ENCODE measurements at places on chromosomes 13 and 19. TPM values are rescaled to one million over a fixed set of nuclear protein-coding genes. Genes with fewer than 3 reads are reported as not detected.

DNA sequence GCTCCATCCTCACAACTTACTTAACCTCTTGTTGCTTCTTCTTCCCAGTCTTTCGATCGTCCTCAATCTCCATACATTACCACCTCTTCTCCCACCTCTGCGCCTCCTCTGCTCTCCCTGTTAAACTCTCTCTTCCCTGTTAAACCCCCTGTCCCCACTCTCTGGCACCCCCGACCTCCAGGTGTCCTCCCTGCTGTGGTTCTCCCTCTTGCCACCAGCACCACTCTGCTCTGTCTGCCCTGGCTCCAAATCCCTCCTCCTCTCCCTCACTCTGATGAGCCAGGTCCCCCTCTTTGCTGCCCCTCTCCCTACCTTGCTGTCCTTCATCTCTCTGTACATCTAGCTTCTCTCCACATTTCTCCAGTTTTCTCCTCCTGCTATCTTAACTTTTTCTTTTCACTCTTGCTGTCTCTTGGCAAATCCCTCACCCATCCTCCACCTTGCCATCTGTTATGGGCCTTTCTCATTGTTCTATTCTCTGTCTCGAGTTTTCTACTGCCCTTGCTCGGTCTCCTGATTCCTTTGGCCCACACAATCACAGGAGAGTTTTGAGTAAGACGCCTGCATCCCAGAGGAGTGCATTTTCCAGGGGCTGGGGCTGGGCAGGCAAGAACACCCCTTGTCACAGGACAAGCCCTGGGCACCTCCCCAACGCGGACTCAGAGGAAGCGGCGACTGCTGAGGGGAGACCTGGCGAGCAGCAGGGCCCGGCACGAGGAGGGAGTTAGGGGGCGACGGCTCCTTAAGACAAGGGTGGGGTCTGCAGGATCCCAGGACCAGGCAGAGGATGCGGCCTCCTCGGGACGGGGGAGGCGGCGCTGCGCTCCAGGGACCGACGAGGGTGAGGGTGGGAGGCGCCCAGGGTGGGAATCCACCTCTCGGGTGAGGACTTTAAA lies 21.4 kb upstream of the ERVV-1 start:
- DNase-seq: peak; percentile 18

DNA sequence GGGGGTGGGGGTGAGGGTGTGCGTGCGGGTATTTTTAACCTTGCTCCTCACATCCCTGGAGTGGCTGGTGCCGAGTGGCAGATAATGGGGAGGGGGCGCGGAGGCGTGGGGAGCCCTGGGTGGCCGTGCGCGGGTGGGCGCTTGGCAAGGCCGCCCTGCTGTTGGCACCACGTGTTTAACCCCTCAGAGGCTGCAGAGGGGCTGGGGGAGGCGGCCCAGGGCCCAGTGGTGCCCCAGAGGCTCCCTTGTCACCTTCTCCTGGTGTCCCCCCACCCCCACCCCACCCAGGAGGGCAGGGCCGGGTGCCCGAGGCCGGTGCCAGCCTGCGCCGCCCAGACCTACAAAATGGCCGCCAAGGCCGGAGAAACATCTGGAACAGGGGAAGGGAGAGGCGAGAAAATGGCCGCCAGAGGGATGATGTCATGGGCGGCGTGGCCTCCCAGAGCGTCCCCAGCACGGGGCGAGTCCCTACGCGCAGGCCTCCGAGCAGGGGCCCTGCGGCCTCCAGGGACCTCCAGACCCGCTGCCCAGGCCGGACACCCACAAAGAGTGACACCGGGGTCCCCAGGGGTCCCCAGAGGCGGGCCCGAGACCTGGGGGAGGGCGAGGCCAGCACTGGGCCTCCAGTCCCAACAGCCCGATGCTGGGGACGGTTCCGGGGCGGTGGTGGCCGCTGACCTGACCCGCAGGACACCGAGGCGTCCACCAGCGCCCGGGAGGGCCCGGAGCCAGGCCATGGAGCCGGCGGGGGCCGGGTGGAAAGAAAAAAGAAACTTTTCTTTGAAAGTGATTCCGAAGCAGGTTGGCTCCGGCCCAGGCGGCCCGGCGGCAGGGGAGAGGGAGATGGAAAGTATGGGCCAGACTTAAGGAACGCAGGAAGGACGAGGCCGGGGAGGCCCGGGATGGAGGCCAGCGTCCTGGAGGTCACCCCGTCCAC lies 38.2 kb downstream of the NFIC start:
- peak; percentile 89 for DNase-seq

DNA sequence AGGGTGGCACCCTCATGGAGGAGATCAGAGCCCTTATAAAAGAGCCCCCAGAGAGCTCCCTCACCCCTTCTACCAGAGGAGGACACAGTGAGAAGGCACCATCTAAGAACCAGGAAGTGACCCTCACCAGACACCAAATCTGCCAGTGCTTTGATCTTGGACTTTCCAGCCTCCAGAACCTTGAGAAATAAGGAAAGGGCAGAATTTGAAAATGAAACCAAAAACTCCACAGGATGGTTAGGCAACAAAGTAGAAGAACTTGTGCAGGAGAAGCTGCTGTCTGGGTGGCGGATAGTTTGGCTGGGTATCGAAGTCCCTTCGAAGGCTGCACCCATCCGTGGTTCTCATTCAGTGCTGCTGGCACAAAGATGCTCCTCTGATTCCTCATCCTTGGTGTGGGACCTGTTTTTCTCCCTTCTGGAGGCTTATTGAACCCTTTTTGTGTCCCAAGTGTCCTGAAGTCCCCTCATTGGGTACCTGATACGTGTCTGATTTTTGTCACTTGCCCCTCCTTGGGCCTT lies 130.8 kb downstream of the KDM4B start:
- no peak for DNase-seq

- no peak for DNase-seq
These were observed 349 bp upstream of the KISS1R start for GRCh38 chr19:916645-917322.

The CRLF1 gene
- 239 TPM for polyA plus RNA-seq

DNA sequence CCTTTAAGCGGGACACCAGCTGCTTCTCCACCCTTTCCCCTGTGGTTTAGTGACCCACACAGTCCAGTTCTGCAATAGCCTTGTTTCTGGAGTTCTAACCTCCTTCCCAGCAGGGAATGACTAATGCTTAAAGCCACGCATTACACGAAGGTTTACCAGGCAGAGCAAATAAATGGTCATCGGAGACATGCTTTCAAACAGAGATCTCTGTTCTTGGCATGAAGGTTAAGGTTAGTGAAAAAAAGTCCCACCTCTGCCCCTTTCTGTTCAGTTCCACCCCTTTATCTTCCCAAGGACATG lies 25.3 kb upstream of the MEDAG start:
- no peak for DNase-seq

The NKPD1 gene
- polyA plus RNA-seq: 0.10 TPM

- DNase-seq: no peak
These were observed 73.9 kb downstream of the WTIP start for GRCh38 chr19:34555447-34555846.

- no peak for DNase-seq
These were observed 6.0 kb downstream of the PVR start for GRCh38 chr19:44649578-44650145.

The ZNF829 gene
- 6.1 TPM for polyA plus RNA-seq

- no peak for DNase-seq
These were observed 44.9 kb upstream of the DCUN1D2 start for GRCh38 chr13:113535381-113535781.

The SLITRK5 gene
- 2.2 TPM for polyA plus RNA-seq

DNA sequence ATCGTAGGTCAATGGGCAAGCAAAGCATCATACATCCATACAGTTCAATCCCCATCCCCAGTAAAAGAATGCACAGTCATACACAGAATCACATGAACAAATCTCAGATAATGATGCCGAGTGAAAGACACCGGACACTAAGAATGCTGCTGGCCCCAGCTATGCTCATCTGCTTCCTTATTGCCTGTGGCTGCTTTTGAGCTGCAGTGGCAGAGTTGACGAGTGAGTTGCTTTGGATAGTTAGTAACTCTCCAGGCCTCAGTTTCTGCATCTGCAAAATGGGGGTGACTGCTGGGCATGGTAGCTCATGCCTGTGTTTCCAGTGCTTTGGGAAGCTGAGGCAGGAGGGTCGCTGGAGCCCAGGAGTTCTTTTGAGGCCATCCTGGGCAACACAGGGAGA lies 12.9 kb upstream of the NFIC start:
- DNase-seq: no peak

The KLF1 gene
- 0.30 TPM for polyA plus RNA-seq

GRCh38 chr19:37334179-37335071 lies 36.5 kb upstream of the ZNF527 start:
- DNase-seq: peak; percentile 93

The OR7A5 gene
- not detected for polyA plus RNA-seq

The EXOSC5 gene
- polyA plus RNA-seq: 14.7 TPM

The ZNF480 gene
- polyA plus RNA-seq: 17.5 TPM

- DNase-seq: no peak
These were observed 18.4 kb upstream of the IL17D start for GRCh38 chr13:20685092-20685491.

- peak; percentile 36 for DNase-seq
These were observed 4.8 kb downstream of the ISYNA1 start for GRCh38 chr19:18433015-18433691.

DNA sequence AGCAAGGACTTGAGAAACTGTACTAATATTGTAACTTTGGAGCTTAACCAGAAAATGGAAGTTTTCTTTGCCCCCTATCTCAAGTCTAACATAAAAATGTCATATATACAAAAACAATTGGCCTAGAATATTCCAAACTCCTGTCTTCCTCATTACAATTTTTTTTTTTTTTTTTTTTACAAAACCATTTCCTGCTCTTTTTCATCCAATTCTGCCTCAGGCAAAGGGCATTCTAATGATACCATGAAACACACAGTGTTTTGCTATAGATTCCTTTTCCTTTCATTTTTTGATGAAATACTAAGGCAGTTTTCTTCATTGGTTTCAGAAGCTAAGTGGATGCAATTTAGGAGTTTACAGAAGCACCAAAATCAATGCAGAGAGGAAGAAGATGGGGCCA lies 119.7 kb downstream of the LHFPL6 start:
- DNase-seq: no peak

DNA sequence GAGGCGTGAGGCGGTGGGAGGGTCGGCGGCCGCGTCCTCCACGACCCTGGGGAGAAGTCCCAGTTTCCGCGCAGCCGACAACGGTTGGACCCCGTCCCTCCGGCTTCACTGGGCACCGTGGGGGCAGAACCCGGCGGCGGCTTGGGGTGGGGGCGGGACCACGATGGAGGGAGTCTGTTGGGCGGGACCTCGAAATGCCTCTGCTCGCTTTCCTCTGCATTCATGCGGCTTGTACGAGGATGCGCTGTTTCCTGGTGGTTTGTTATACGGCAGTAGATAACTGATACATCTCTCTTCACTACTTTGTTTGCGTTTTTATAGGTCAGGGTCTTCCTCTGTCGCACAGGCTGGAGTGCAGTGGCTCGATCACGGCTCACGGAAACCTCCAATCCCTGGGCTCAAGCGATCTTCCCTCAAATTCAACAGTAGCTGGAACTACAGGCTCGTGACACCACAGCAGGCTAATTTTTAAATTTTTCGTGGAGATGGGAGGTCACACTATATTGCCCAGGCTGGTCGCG lies 24.6 kb upstream of the ZNF846 start:
- no peak for DNase-seq

GRCh38 chr13:61277088-61277487 lies 138.6 kb downstream of the PCDH20 start:
- DNase-seq: no peak

DNA sequence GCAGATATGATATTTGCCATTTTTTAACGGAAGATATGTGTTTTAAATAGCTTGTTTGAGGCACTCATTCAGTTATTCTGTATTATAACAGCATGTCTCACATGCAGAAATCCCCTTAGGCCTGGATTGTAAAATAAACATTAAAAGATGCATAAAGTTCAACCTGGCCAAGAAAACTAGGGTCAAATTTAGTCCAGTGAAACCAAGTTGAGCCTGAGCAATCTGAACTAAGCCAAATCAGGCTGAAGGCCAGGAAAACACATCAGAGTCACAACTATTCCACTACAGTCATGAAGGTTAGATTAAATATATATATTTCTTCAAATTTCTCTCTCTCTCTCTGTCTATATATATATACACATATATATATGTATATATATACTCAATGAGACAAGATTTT lies 504.8 kb downstream of the SLITRK1 start:
- DNase-seq: no peak

The F2RL3 gene
- 1.3 TPM for polyA plus RNA-seq

The SLC10A2 gene
- polyA plus RNA-seq: 14.1 TPM

DNA sequence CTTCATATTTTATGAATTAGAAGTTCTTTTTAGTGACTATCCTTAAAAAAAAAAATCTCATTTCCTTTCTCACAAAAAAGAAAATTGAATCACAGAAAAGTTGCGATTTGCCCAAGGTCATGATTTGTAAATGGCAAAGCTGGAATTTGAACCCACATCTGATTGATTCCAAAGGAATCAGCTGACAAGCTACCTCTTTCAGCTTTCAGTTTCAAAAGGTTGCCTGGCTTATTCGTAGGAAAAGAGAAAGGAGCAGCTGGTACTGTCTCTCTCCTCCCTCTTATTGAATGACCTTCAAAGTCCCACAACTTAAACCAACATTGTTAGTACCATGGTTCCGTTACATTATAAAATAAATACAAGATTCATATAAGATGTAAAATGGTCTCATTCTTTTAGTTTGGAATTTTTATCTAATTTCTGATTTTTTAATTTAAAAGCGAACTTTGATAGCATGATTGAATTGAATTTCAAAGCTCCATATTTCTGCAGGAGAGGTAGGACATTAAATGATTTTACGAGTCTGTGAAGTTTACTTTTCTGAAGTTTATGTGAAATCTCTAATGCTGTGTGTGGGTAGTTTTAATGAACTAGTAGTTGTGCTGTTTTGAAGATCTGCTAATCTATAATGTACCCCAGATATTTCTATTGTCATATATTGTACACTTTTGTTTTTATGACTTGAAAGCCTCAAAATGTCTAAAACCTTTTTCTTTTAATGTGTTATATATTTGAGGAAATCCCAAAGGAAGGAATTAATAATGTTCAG lies 18.5 kb upstream of the KCTD4 start:
- DNase-seq: no peak

- DNase-seq: no peak
These were observed 16.4 kb downstream of the SULT2B1 start for GRCh38 chr19:48568345-48568886.

DNA sequence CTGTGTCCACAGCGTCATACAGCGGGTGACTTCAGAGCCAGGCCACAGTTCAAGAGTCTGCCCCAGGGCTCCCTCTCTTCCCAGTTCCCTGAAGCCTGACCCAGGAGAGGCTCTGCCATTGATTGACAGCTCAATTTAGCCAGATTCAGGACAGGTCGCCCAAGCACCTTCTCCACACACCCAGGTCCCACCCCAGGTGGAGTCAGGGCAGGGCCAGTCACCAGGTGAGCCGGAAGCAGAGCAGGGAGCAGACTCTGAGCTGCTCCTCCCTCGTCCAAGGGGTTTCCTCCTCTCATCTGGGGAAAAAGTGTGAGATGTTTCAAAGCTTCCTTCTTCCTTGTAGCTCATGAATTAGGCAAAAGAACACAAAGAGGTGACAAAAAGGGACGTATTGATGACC lies 5.6 kb downstream of the CEACAM7 start:
- DNase-seq: no peak

The KLHL1 gene
- 0.03 TPM for polyA plus RNA-seq

The ATP11A gene
- 420 TPM for polyA plus RNA-seq

The ZNF737 gene
- polyA plus RNA-seq: 29.4 TPM

DNA sequence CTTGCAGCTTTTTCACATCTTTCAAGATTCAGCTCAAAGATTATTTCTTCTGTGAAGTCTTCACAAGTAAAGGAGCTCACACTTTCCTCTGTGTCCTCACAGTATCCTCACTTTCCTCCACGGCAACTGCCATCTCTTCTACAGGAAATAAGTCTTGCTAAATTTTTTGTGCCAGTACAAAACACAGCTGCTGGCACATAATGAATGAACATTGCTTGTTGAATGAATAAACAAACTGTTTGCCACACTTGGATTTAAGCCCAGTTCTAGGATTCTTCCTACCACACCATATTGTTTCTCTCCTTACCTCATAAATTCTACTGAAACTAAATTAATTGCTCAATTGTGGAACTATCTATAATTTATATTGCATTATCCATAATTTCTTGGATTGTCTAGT lies 59.5 kb downstream of the RAP2A start:
- no peak for DNase-seq

Measured in right lung (tissue), 10 donors.